ENCODE measurements at places on chromosomes 12 and 14.

DNA sequence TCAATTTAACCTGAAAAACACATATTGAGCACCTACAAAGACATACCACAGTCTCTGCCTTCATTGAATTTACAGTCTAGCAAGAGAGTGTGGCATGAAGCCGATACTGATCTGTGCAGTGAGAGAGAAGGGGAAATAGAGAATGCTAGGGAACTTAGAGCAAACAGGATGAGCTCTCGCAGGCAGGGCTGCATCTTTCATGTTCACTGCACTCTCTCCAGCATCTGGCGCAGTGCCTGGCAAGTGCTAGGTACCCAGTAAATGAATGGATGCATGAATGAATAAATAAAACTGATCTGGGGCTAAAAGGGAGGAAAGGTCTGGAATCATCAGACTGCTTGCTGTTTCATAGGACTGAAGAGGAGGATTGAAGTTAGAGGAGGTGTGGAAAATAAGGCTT is 256.5 kb upstream of the NPAS3 start:
- no peak for DNase-seq

GRCh38 chr12:76929499-76929898 is 50.7 kb upstream of the CSRP2 start:
- DNase-seq: no peak

DNA sequence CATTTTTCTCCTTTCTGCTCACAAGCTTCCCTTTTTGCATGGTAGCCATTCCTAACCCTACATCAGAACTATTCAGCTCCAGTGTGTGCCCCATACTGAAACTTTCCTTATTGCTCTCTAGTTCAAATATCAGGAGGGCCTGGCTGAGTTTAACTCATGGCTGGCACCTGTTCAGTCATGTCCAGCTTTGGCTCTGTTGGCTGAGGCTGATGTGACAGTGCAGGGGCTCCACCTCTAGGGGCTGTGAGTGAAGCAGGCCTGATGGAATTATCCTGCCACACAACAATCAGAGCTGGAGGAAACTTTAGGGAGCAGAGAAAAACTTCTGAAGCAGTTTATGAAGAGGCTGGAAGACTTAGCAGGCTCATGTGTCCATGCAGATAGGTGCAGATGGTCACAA is 8.5 kb downstream of the COQ6 start:
- DNase-seq: no peak

- no peak for DNase-seq
Measured at GRCh38 chr12:93668919-93669418, 8.2 kb upstream of the CRADD start.

DNA sequence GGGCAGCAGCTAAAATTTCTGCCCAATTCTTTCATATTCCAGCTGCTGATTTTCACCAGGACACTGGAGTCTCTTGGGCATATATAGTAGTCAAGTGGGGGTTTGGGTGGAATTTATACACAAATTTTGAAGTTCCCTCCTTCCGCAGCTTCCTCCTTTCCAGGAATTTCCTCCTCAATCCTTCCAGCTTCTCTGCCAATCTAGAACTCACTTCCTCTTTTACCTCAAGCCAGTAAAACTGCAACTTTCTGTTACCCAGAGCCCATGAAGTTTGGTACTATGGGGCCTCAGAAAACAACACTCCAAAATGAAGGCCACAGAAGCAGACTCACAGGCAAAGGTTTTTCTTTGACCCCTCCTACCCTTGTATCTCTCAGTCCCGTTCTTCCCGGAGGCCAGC is 51.7 kb upstream of the G2E3 start:
- no peak for DNase-seq

- no peak for DNase-seq
Measured at GRCh38 chr12:24728366-24728765, 220.5 kb downstream of the BCAT1 start.

DNA sequence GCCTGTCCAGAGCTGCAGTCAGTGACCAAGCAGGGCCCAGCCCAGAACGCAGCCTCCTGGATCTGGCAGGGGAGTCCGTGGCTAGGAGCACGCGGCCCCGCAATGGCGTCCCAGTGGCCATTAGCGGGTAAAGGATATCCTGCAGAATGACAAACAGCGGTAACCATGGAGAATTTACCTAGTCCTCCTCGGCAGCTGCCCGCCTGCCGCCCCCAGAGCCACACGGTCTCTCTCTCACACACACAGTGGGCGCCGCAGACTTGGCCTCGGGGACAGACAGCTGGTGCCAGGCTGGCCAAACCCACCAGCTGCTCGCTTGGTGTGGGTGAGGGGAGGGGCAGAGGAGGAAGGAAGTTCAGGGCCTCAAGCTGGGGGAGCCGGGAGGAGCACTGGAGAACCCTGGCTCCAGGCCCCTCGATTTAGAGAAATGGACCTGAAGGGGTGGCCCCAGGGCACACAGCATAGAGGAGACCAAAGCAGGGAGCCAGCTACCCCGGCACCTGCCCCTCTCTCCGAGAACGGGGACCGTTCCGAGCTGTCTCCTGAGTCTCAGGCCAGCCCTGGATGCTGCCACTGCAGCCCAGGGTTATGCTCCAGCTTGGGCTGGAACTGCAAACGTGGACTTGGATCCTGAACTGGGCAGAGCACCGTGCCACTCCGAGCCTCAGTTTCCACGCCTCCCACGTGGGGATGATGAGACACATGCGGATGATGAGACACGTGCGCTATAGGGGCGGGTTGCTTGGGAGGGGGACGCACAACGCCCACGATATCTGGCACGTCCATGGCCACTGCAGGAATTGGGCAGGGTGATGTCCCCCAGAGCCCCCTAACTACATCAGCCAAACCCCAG is 3.4 kb downstream of the CDK2AP1 start:
- DNase-seq: no peak

GRCh38 chr12:92466391-92467305 is 236.1 kb upstream of the PLEKHG7 start:
- DNase-seq: no peak

GRCh38 chr12:4434301-4434700 is 11.3 kb downstream of the FGF6 start:
- DNase-seq: no peak

- DNase-seq: no peak
Measured at GRCh38 chr14:103055695-103056094, 1.7 kb downstream of the CDC42BPB start.

DNA sequence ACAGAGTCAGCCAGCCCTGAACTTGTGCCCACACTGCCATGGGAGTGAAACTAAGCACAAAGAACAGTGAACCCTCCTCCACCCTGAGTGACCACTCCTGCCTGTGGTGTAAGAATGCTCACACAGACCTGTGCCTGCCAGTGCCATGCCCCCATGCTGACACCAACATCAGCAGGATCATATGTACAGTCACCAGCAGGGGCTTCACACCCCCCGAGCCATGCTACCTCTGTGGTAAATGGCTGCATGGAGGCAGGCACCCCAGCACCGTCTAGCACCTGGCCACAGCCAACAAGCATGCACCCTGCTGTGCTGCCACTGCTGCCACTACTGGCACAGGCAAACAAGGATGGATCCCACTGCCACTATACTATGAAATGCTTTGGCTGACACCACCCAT is 344.4 kb upstream of the CCDC196 start:
- no peak for DNase-seq

Data from stimulated activated CD4-positive, alpha-beta T cell treated with anti-CD3 and anti-CD28 coated beads, Interleukin-12 subunit alpha, Interleukin-12 subunit beta, amount 100 ng/mL, for 4 hours (primary cell).